ENCODE measurements at places on chromosomes 3 and 15.

DNA sequence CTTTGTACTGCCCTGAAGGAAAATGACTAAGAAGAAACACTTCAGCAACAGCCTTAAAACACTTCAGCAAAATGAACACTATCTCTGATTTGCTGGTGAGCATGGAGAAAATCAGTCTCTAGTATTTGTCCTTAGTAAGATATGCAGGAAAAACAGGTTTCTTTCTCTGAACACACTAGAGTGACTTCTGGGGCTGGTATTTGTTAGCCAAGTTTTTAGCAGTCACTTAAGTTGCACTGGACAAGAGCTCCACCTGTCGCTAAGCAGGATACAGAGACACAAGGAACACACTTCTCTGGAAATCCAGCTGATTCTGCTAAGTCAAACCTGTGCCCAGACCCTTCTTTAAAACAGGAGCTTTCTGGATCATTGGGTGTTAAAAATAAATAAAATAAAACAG is 65.3 kb downstream of the CHAC1 start:
- DNase-seq = no peak

GRCh38 chr3:51715977-51716294 is 9.1 kb downstream of the GRM2 start:
- no peak for DNase-seq

GRCh38 chr3:41144631-41145030 is 54.7 kb upstream of the CTNNB1 start:
- no peak for DNase-seq

DNA sequence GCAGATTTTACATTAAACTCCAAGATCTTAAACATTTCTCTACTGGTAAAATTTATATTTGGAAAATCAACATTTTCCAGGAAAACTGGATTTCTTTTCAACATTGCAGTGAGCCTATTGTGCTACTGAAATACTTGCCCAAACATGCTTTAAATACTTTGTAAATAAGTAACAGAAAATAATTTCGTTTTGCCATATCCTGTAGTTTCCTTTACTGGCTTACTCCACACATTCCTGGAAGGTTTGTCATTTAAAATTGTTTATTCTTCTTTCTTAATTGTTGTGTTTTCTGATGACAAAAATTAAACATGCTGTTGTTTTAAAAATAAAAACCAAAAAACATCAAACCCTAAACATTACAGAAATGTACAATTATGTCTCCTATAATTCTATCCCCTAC is 22.0 kb downstream of the ACAD11 start:
- no peak for DNase-seq

GRCh38 chr3:17820275-17820674 is 77.8 kb upstream of the TBC1D5 start:
- DNase-seq = no peak

GRCh38 chr3:43676441-43676840 is 14.3 kb upstream of the ABHD5 start:
- DNase-seq = no peak

- no peak for DNase-seq
Measured at GRCh38 chr3:181417748-181418147, 294.0 kb upstream of the SOX2 start.

DNA sequence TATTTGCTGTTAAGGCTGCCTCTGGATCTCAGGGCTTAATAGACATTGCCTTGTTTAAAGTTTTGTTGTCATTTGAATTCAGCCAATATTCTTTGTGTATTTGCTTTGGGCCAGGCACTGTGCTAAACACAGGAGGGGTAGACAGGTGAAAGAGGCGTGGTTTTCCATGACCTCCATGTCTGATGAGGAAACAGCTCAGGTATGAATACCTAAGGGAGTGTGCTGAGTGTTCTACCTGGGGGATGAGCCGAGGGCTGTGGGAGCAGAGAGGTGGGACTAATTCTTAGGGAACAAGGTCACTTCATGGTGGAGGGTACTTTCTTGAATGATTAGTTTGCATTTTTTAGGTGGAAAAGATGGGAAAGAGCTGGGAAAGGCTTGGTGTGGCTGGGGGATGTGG is 108.2 kb downstream of the THSD4 start:
- DNase-seq = no peak

DNA sequence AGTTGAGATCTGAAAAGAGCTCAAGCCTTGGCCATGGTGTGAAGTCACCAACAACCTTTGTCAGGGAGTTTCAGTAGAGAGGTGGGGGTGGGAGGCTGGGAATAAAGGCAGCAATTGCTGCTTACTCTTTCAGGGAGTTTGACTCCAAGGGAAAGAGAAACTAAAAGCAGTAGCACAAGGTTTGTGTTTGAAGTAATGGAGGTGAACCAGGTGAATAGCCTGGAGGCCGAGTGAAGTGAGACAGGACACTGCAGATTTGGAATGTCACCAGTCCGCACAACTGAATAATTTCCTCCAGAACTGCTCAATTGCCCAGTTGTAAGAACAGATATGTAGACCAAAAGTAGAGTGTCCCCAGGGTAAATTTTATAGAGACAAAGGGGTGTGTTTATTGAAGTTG is 44.1 kb downstream of the CD86 start:
- DNase-seq = no peak

DNA sequence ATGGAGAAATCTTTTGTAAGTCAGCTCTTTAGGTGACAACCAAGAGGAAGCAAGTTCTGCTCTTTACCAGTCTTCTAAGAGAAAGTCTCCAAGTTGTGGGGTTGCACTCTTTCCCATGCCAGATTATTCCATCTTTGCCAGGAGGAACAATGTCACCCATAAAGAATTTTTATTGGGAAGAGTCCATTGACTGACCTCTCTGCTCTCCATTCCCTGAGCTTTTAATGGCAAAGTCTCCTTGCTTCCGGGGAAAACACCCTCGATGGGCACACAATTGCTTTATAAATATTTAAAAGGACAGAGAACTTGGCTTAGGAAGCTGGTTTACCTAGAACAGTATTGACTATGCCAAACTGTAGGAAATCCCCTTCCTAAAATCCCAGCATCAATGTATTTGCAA is 19.9 kb upstream of the UBE2E1 start:
- no peak for DNase-seq

- peak; percentile 98 for DNase-seq
Measured at GRCh38 chr3:151445273-151446001, 15.4 kb downstream of the IGSF10 start.

DNA sequence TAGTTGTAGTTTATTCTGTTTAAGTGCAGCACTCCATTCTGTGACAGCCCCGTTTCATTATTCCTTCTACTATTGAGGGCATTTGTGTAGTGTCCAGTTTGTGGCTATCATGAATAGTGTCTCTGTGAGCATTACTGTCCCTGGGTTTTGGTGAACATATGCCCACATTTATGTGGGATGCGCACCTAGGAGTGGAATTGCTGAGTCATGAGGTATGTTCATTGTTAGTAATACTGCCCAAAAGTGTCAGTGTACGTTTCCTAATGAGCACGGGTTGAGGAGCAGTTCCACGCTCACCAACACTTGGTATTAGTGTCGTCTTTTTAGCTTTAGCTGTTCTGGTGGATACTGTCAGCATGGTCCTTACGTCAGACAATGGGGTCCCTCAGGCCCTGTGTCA is 131.8 kb downstream of the SLCO3A1 start:
- DNase-seq = no peak

GRCh38 chr3:49607105-49607591 is 52.9 kb downstream of the BSN start:
- no peak for DNase-seq
